ENCODE measurements at places on chromosomes 3 and 15.

GRCh38 chr15:51492528-51492927 lies 130.0 kb downstream of the DMXL2 start:
- no peak for DNase-seq

GRCh38 chr15:40633178-40633577 lies 39.1 kb downstream of the KNL1 start:
- DNase-seq: no peak

DNA sequence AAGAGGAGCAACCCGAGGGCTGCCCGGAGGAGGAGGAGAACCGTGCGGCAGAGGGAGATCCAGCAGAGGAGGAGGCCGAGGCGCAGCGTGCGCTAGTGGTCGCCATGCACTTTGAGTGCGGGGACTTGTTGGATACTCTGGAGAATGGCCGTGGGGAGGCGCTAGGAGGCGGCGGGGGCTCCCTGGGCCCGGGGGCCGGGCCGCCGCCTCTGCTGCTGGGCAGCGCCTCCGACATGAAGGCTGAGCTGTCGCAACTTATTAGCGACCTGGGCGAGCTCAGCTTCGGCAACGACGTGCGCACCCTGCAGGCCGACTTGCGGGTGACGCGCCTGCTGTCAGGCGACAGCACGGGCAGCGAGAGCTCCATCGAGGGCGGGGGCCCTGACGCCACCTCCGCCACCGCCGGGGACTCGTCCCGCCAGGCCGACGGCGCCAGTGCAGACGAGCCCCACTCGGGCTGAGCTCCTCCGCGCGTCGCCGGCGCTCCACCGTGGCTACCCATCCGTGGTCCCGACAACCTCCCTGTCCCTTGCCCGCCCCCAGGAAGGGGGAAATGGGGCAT lies 2.0 kb downstream of the FAM43A start:
- no peak for DNase-seq

DNA sequence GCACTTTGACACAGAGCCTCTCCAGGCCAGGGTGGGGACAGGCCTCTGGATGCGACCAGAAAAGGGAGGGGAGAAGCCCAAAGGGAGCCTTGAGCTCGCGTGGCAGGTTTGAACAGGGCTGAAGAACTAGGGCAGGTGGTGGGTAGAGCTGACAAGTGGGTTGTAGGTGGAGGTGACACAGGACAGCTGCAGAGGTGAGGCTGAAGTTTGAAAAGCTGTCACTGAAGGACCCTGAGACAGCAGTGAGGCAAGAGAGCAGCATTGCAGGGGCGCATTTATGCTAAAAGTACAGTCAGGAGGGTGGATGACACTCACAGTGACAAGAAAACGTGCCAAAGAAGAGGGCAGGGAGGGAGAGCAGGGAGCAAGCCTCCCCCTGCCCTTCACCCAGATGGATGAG lies 21.8 kb upstream of the EPB42 start:
- DNase-seq: no peak

DNA sequence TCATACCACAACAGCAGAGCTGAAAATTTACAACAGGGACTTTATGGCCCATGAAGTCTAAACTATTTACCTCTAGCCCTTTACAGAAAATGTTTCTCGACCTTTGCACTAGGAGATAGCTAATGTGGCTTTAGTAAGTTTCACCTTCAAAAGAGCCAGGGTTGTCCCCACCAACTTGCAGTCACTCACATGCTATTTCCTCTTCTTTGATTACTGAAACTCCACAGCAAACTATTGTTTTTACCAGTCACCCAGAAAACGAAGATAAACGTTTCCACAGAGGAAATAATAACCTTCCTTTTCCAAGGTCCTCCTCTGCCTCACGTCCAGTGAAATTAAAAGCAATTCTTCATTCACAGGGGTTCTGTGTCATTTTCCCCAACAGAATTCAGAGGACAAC lies 48.2 kb downstream of the WWTR1 start:
- no peak for DNase-seq

DNA sequence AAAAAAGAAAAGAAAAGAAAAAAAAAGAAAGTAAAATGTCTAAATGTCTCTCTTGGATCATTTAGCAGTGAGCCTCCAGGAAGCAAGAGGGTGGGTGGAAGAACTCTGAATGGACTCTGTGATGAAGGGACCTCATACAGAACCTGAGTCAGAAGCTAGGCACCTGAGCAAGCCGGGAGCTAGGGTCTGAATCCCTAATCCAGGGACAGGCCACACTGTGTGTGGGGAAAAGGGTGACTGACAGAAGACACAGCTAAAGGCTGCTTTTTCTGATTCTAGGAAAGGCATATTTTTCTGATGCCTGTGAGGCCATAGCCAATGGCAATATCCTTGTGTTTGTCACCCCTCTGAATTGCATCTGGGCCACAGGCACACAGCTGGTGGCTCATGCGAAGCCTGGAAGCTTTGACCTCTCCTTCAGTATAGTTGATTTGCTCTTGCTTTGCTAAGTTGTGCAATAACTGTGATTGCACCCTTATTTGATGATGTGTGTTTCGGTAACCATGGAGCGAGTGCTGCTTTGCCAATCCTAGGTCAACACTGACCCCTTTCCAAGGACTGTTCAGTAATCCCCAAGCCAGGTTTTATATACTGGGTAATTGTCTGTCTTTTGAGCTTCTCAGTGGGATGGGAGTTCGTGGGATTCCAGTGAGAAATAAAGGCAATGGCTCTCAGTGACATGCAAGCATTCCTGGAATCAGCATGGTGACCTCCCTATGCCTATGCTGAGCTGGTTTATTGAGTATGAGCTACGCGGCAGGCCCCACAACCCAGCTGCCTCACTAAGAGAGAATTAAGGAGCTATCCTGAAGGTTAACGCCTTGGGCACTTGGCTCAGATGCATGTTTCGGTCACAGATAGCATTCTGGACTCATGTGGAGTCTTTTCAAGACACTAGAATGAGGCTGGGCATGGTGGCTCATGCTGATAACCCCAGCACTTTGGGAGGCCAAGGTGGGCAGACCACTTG lies 49.0 kb upstream of the OSBPL11 start:
- no peak for DNase-seq

DNA sequence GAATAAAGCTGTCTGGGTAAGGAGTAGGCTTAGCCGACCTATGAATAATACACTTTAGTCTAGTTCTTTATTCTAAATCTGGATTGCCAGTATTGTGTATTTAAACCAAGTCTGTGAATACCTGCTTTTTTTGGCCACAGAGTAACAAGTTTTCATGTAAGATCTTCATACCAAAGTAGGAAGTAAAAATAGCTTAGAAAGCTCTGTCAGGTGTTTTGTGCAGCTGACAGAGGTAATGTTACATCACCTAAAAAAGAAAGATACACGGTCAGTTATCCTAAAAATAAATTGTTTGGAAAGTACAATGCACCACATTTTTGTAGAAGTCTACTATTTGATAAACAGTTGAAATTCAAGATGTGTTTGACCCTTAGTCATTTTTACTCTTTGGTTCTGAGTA lies 16.5 kb downstream of the CALML4 start:
- DNase-seq: no peak

- DNase-seq: no peak
Measured at GRCh38 chr15:62698646-62699045, 343.9 kb upstream of the TPM1 start.

- DNase-seq: no peak
Measured at GRCh38 chr15:67109141-67110034, 44.0 kb downstream of the SMAD3 start.

GRCh38 chr15:37764733-37765191 lies 169.7 kb upstream of the TMCO5A start:
- DNase-seq: no peak

DNA sequence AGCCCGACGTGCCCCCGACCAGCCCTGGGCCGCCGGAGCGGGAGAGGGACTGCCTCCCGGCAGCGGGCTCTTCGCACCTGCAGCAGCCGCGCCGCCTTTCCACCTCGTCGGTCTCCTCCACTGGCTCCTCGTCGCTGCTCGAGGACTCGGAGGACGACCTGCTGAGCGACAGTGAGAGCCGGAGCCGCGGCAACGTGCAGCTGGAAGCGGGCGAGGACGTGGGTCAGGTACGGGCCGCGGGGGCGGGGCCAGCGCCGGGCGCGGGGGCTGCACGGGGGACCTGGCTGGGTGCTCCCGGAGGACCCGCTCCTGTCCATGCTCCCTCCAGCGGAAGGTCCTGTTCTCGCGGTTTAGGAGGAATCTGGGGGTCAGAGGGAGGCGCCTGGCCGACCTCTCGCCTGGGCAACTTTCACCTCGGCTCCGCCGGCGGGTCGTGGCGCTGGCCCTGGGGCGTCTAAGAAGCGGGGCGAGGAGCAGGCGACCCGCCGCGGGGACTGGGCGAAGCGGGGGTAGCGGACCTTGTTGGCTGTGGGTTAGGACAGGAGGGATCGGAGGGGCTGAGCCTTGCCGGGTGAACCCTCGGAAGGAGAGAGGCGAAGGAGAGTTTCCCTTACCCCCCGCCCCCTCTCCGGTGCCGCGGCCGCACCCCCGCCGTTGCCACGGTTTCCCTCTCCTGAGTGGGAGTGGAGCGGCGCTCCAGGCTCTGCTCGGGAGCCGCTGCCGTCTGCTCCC lies 682 bp downstream of the ITPKA start:
- DNase-seq: no peak

- DNase-seq: no peak
Measured at GRCh38 chr3:196694202-196694638, 17.8 kb downstream of the CEP19 start.

DNA sequence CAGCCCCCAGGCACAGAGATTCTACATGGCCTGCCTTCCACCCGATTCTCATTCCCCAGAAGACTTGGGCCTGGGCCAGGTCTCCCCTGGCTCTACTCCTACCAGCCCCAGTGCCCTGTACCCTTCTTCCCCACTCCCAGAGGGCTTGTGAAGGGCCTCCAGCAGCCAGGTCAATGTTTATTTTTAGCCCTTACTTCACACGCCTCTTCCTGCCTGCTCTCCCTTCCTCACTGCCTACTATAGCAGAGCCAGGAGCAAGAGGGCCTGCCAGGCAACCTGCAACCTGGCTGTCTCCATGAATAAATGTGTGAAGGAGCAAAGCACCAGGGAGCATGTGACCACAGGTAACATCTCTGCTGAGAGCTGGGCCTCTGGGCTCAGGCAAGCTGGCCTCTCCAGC lies 26.4 kb upstream of the APEH start:
- DNase-seq: no peak

DNA sequence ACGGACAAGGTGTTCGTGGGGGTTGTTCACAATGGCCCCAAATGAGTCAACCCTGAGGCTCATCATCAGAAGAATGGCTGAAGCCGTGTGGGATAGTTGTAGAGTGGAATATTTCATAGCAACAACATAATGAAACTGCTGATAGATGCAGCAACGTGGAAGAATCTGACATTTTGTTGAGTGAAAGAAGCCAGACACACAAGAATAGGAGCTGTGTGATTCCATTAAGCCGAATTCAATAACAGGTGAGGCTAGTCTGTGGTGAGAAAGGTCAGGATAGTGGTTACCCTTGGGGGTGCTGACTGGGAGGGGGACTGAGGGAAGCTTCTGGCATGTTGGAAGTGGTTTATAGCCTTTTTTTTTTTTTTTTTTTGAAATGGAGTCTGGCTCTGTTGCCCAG lies 144.0 kb downstream of the SMAD6 start:
- DNase-seq: no peak

DNA sequence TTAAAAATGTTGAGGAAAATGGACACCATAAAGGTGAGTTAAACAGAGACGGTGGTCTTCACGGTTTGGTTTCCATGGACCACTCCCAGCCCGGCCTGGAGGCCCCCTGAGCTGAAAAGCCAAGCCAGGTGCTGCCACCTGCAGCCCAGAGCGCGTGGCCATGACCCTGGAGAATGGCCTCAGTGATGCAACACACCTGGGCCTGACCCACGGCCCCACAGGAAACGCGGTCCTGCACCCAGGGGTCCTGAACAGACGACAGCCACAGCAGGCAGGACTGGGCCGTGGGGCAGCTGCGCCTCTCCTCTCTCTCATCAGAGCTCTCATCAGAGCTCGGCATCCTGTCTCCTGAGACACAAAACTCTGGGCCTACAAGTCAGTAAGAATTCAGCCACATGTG lies 64.1 kb downstream of the NIPA2 start:
- DNase-seq: no peak

- DNase-seq: no peak
Measured at GRCh38 chr3:149701206-149701976, 43.6 kb upstream of the WWTR1 start.

DNA sequence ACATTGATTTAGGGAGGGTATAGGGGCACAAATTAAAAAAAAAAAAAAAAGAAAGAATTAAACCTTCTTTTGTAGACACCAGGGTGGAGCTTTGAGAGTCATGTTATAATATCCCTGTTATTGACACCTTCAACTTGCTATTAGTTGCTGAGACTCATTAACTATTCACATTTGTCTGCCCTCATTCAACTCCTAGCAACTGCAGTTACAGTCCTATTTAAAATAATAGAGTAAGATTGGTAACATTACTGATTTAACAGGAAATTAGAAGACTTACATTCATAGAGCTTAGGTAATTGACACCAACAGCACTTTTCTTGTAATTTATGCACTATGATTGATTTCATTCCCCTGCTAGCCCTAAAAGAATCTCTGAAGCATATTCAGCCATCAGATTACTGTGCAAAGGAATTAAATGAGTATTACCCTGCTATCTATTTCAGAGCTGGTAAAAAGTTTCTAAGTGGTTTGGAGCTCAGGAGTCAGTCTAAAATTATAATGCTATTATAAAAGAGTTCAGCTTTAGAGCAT lies 148.8 kb upstream of the TBL1XR1 start:
- DNase-seq: no peak

DNA sequence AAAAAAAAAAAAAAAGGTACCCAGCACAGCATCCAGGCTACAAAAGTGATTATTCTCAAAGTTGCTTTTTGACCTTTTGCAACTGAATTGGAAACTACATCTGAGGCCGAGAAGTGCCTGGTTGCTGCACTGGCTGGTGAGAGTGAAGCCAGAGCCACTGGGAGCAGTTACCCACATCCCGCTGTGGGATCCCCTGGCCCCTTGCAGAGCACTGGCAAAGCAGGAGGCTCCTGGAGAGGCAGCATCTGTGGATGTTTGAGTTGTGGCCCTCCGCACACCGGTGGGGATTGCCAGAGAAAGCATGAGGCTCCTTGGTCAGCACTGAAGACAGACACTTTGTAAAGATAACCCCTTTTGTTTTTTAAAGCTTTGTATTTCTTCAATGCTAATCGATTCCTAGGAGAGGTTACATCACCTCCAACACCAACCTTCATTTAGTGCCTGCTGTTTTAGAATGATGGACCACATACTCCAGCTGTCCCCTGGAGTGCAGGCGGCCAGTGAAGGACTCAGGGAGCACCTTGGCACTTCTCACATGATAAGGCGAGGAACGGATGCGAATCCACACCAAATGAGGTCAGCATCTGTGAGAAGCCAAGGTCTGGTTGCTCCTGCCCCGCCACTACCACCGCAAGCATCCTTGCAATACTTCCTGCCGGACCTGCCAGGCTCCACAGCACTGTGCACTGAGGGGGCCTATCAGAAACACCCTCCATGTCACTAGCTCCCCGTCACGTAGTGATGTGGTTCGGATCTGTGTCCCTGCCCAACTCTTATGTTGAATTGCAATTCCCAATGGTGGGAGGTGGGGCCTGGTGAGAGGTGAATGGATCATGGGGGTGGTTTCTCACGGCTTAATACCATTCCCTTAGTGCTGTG lies 256.5 kb downstream of the GABRB3 start:
- no peak for DNase-seq

DNA sequence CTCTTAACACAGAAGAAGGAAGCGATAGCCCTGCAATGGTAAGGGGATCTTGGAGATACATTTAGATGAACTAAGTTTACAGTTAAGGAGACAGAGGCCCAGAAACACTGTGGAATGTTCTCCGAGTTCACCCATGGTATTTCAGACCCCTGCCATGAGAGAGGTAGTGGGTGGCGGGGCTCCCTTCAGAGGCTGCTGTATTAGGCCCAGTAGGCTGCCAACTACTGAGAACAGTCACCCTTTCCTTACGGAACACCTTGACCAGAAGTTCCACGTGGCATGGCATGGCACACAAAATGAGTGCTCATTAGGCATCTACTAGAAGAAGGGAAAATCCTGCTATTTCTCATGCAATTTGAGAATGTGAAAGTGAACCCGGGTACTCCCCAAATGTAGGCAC lies 195.4 kb downstream of the TNIK start:
- no peak for DNase-seq

All from activated naive CD4-positive, alpha-beta T cell (primary cell).